ENCODE measurements at places on chromosomes 1 and 21.

DNA sequence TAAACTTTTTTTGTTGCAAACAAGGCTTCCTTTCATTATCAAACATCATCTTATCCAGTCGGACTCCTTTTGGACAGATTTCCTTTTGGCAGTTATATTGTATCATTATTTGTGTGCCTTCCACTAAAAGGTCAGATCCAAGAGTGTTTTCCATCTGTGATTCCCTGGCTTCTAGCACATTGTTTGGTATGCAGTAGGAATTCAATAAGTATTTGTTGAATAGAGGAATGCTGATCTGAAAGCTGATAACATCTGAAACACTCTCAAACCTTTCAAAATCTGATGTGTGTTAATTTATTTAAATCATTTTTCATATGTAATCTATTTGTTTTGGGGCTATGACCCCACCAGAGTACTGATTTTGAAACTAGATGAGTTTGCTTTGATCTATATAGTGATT, 39.0 kb downstream of the NDC1 start:
- no peak for DNase-seq

DNA sequence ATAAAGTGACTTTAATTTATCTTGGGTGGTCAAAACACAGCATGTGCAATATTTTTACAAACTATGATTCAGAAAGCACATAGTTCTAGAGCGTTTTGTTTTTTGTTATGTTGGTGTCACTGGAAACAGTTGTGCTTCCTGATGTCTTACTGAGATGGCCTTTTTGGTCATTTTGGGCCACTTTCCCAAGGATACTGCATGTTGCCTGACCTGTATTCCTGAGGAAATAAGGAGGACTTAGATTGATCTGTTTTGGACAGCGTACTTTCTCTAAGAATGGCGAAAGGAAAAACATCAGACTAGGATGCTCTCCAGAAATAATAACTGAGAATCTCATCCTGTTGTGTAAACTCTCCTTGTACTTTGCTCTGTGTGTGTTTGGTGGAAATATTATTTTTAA, 451.2 kb downstream of the USP25 start:
- DNase-seq = no peak

DNA sequence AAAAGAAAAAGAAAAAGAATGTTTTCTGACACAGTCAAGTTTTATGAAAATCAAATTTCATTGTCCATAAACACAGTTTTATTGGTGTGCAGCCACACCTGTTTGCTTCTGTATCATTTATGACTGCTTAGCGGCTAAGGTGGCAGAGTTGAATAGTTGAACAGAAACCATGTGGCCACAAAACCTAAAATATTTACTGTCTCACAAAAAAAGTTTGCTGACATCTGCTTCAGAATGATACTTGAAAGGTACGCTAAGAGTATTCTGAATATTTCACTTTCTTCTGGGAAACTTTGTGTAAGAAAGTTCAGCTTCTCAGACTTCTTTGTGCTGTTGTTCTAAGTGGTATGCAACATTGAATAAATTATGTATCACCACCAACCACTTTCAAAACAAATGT, 6.2 kb downstream of the KCNK1 start:
- DNase-seq = no peak

GRCh38 chr1:22737374-22738068, 26.9 kb downstream of the EPHB2 start:
- DNase-seq = no peak

GRCh38 chr1:9890224-9890731, 19.8 kb downstream of the CTNNBIP1 start:
- no peak for DNase-seq

DNA sequence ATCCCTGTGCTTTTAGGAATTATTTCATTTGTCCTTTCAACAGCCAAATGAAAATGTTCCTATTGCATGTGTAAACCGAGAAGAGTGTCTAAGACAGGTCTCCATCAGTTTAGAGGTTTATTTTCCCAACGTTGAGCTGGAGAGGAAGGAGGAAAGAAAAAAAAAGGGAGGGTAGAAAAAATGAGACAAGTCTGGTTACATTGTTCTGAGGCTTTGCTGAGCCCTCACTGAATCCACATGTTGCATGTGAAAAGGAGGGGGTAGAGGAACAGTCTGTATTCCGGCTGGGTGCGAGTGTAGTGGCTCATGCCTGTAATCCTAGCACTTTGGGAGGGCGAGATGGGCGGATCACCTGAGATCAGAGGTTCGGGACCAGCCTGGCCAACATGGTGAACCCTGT, 19.2 kb upstream of the PDIK1L start:
- DNase-seq = no peak

DNA sequence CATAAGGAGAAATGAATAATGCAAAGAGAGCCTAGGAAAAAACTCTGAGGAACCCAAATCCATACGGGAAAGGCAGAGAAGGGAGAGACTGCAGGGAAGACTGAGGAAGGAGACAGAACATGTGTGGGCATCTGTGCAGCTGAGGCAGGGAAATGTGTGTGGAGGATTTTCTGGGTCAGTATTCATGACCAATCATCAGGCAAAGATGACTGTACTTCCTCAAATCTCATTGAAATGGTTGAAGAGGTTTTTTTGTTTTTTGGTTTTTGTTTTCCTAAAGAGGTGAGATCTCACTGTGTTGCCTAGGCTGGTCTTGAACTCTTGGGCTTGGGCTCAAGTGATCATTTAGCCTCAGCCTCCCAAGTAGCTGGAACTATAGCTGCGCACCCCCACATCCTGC, 15.7 kb downstream of the DIP2A start:
- no peak for DNase-seq

DNA sequence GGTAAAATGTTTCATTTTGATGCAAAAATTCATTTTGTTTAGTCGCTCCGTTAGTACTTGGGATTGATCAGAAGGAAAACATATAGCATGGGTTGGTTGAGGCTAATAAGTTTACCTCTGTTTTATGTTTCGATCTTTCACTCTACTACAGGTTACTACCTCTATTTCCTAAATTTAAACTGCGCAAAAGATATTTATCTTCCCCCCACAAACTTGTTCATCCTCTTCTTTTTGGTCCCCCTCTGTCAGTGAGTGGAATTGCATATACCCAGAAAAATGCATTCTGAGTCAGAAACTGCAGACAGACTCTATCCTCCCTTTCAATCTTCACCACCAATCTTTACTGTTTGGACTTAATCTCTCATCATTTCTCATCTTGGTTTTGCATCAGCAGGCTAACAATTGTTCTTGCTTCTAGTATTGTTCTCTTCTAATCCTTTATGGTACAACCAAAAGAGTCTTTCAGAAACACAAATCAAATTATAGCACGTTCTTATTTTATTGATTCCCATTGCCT, 316.0 kb upstream of the ADGRL4 start:
- no peak for DNase-seq

DNA sequence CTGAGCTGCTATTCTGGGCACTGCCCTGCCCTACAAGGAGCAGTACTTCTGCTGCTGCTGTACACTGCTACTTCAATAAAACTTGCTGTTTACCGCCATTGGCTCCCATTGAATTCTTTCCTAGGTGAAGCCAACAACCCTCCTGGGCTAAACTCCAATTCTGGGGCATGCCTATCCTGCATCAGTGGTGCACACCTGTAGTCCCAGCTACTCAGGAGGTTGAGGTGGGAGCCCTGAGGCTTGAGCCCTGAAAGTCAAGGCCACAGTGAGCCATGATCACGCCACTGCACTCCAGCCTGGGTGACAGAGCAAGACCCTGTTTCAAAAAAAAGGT, 21.2 kb downstream of the PDIK1L start:
- no peak for DNase-seq
